ENCODE measurements at places on chromosomes 5 and 9. TPM values are rescaled to one million over a fixed set of nuclear protein-coding genes. Genes with fewer than 3 reads are reported as not detected.

GRCh38 chr9:131487001-131487400 is 15.7 kb upstream of the POMT1 start:
- no peak for DNase-seq

DNA sequence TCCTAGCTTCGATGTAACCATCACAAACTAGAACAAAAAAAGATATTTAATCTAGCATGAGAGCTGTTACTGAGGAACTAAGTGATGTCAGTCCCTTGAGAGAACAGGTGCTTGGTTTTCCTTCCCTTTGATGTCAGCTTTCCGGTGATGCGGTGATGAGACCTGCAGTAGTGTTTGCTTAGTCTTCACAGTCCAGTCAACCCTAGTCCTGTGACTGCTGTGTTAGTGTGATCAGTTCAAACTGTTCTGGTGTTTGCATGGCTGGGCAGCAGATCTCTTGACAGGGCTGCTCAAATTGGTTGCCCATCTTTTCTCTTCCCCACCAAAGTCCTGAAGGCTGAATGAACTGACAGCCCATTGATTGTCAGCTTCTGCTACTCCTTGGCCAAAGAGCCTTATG is 608.6 kb upstream of the DAB2 start:
- DNase-seq = peak; percentile 19

GRCh38 chr5:166068547-166069335 is 2222.7 kb upstream of the WWC1 start:
- no peak for DNase-seq

The ELAVL2 gene
- total RNA-seq = not detected

The CFAP157 gene
- not detected for total RNA-seq

The DIPK1B gene
- total RNA-seq = 0.21 TPM

The PCDHB16 gene
- total RNA-seq = not detected

The MARCOL gene
- not detected for total RNA-seq

GRCh38 chr5:93360436-93361088 is 220.5 kb downstream of the NR2F1-AS1 start:
- DNase-seq = no peak

- DNase-seq = no peak
These were observed 75.0 kb upstream of the TNC start for GRCh38 chr9:115192835-115193525.

DNA sequence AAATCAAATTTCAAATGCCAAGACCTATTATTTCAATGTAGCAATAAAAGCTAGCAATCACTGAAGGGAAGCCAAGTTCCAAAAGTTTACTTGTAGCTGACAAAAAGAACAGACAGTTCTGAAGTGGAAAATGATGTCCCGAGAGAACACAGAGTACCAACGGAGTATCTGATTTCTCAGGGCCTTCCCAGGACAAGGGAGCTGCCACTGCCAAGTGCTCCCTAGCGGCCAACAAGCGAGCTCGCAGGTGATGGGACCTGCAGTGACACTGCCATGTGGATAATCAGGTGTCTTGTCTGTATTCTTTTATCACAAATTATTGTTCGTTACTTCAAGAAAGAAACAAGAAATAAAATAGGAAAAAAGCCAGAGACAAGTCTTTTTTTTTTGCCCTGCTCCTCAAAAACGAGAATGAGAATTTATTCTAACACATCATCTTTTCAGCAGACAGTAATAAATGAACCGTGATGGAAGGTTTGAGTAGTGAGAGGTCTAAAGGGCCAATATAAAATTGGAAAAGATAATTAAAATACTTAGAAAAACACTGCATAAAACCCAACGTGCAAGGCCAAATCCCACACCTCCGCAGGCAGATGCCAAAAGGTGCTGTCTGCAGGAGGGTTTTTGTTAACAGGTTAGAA is 159.4 kb downstream of the MYO10 start:
- DNase-seq = peak; percentile 39

The PTGES gene
- total RNA-seq = 0.16 TPM

DNA sequence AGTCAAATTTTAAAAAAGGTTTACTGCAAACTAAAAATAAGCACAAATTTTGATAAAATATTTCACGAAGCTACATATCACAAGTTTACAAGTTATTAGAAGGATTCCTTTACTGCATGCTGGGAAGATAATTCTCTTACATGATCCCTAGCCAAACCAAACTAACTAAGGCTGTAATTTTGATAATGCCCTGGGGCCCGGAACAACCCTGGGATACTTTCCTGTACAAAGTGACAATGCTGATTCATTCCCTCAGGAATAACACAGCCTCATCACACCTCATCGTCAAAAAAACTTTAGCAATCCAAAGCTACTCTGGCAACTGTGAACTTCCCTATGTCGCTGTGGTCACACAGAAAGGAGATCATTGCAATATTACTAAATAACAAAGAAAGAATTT is 402.9 kb downstream of the RAB3C start:
- DNase-seq = no peak

GRCh38 chr5:112025757-112026156 is 268.8 kb upstream of the NREP start:
- DNase-seq = no peak

The SV2C gene
- 0.02 TPM for total RNA-seq

GRCh38 chr5:125528881-125529280 is 782.4 kb upstream of the ZNF608 start:
- no peak for DNase-seq

DNA sequence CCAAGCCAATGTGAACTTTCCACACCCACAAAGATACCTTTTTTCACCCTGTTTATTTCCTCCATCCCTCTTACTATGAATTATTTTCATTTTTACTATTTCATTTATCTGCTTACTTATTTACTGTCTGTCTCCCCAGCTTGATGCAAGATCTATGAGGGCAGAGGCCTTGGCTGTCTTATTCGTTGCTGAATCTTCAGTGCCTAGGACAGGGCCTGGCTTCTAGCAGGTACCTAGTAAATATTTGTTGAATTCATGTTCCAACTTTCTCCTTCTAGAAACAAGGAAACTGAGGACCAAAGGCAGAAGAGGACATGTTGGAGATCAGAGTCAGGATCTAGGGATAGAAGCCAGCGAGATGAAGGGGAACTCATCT is 543 bp upstream of the DNM1 start:
- DNase-seq = no peak

GRCh38 chr5:168974082-168974481 is 326.9 kb downstream of the SLIT3 start:
- DNase-seq = no peak

Data from activated CD4-positive, alpha-beta T cell treated with anti-CD3 and anti-CD28 coated beads for 36 hours (primary cell).